Right hindlimb (tissue), 1 donor: ENCODE measurements at places on chromosomes 3 and 15.

DNA sequence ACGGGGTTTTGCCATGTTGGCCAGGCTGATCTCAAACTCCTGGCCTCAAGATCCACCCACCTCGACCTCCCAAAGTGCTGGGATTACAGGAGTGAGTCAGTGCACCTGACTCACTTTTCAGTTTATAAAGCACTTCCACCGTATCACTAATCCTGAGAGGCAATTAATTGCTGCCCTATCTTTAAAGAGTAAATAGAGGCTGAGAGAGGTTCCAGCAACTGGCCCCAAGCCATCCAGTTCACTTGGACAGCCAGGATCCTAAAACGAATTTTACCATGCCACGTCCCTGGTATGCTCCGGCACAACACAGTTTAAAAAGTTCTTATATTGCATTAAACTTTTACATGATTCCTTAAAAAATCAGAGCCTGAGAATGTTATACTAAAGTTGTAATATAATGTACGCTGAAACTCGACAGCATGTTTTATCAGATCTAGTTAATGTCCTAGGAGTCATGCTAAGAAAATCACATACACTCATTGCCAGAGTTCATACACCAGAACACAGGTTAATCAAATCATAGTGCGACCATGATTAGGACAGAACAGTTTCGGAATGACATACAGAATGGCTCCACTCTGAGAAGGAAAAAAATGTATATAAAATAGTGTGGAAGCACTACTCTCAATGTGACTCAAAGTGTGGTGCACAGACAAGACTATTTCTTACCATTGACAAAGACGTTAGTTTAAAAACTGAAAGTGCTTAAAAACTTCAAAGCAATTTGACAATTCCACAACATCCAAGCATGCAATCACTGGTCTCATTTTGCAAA lies 125.4 kb downstream of the ULK4 start:
- no peak for DNase-seq

DNA sequence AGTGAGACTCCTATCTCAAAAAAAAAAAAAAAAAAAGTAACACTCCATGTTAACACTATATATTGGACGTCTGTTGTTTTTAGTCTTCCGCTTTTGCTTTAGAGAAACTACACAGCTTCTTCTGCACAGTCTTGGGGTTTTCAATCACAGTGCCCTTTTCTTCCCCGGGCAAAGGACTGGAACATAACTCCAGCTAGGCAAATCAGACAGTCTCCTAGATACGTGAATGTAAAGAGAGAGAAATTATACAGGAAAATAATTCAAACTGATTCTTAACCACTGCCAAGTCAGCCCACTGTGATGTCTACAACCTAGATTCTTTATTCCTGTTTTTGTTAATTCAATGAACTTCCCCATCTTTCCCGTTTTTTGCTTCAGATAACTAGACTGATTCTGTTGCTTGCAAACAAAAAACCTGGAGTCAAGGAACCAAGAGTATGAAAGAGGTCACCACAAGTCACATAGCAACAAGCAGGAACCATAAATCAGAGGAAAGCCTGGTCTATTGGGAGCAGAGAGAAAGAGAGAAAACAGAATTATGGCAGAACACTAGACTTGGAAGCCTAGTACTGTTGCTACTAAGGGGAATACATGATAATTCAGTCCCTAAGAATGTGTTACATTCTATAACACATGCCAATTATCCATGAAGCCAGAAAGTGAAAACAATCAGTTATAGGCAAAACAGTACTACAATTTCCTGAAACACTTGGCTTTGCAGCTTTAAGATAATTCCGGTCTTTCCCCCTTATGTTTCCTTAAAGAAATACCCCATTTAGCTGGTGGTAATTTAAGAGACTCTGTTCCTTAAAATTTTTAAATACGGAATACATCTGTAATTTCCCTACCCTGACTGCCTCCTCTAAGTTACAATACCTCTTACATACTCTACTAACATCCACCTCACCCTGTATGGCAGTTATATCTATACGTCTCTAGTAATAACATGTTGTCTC lies 63.1 kb downstream of the TBL1XR1 start:
- peak; percentile 27 for DNase-seq

GRCh38 chr3:49270156-49270500 lies 6.9 kb downstream of the C3orf62 start:
- DNase-seq: no peak

DNA sequence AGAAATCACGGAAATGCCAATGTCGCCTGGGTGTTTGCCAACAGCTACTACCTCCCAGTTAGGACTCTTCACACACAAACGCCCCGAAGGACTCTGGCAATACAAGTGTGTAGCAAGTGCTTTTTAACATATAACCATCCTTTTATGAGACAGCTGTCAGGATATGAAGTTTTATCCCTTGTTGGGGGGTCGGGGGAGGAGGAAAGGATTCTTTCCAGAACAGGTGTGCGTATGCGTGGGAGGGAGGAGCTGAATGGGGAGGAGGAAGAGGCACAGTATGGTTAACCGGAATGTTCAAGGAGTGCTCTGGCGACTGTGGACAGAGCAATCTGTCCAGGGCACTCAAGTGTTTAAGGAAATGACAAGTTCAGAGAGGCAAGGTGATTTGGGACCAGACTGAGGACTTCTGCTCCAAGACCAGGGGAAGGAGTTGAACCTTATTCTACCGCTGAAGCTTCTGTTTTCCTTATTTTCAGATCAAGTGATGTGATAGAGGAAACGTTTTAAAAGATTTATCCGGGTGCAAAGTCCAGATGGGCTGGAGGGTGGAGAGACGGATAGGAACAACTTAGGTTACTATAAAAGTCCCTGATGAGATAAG lies 1.3 kb downstream of the TSPAN3 start:
- peak; percentile 34 for DNase-seq

GRCh38 chr3:117618462-117618861 lies 908.9 kb downstream of the TUSC7 start:
- DNase-seq: no peak

DNA sequence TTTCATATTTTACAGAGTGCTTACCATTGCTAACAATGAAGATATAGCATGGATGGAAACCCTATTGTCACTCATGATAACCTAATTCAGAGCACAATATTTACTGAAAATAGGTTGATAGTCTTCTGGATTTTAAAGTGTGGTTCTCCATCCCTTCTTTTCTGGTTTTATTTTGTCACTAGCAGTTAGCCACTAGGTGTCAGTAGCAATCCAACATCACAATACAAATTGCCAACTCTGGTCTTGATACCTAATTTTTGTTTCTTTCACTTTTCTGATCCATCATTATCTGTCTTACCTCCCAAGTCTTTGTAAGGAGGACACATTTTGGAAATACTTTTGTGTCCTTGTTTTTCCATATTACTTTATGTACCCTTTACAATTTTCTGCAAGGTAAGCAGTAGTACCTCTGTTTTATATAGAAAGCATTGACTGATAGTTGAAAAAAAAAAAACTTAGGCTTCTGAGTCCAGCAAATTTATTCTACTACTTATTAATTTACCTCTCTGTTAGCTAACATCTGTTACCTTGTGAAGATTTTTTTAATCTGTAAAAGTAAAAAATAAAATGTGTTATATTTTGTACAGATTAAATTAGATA lies 28.3 kb upstream of the CRYBG3 start:
- no peak for DNase-seq

- DNase-seq: no peak
These were observed 608.2 kb downstream of the NSUN3 start for GRCh38 chr3:94671078-94671477.

DNA sequence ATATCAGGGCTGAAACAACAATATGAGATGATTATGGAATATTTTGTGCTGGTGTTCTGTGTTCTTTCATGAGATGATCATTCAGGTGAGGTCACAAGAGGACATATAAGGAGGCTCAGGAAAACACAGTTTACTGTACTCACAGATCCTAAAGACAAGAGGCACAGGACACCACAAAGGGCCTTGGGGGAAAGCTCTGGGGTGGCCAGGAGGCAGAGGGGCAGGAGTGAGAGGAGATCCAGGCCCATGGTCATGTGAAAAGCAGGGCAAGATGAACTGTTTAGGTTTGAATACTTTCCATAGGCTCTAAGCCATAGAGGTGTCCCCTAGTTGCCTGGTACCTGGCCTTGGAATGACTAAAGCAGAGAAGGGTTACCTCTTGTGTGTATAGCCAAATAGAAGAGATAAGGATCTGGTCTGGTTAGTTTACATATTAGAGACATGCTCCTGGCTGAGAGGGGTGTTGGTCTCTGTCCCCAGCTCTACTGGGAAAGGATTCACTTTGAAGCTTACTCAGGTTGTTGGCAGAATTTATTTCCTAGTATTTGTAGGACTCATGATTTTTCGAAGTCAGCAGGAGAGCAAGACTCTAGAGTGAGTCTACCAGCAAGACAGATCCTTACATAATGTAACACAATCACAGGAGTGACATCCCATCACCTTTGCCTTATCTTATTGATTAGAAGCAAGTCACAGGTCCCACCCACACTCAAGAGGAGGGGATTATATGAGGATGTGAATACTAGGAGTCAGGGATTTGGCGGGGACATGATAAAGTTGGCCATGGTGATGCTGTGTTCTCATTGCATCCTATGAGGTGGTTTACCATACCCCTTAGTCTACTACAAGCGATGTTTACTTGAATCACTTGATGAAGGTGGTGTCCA lies 11.3 kb upstream of the TM4SF1 start:
- DNase-seq: no peak

- no peak for DNase-seq
These were observed 6.8 kb downstream of the CSK start for GRCh38 chr15:74788683-74789151.

DNA sequence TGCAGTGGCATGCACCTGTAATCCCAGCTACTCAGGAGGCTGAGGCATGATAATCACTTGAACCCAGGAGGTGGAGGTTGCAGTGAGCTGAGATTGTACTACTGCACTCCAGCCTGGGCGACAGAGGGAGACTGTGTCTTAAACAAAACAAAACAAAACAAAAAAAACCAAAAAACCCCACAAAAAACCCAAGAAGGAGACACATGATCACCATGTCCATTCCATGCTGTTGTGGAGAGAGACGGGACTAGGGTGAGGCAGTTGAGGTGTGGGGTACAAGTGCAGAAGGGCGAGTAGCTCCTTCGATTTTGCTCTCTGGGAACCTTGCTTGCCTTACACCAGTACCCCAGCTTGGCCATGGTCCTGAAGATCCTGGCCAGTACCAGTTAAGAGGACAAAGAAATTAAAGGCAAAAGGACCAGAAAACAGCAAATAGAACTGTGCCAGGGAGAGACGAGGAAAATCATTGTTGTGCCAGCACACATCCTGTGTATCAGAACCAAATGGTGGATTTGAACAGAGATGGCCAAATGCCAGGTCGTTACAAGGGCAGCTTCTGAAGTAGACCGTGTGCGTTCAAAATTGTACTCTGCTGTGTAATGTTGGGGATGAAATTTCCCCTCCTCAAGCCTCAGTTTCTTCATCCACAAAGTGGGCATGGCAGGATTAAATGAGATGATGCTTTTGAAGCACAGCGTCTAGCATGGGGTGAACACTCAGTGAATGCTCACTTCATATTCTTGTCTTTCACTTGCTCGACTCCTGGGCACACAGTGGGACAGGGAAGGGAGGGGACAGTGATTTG lies 42.9 kb upstream of the CTSH start:
- DNase-seq: no peak

DNA sequence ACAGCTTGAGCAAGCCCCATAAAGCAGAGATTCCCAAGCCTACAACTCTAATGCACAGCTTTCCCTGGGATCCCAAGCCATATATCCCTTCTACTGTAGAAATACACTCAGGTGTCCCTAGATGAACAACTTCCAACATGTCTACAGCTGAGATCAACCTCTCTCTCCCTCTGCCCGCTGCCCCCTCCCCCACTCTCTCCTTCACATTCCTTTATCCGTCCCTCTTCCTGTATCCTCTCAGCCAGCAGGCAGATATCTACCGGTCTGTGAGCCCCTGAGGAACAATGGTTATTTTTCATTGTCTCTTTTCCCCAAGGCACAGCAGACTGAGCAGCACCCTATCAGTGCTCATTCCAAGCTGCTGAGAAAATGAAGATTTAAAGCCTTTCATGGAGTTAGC lies 138.6 kb downstream of the SUCLG2 start:
- DNase-seq: no peak

GRCh38 chr3:86251781-86252180 lies 739.2 kb downstream of the VGLL3 start:
- DNase-seq: no peak

DNA sequence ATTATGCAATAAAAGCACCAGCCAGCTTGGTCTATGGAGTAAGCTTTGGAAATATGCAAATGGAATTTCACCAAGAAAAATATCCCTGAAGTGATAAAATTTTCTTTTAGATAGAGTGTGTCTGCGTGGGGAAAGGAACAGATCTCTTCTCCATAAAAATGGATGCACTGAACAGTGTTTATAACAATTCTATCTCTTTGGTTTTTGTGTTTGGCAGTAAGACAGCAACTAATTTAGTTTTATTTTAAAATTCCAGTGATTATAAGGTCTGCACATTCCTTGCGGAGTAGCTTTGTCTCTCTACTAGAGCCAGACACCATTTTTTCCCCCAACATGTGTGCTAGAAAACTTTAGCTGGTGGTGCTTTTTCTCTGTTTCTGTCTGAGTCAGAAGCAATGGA lies 712.4 kb downstream of the GRM7 start:
- no peak for DNase-seq

DNA sequence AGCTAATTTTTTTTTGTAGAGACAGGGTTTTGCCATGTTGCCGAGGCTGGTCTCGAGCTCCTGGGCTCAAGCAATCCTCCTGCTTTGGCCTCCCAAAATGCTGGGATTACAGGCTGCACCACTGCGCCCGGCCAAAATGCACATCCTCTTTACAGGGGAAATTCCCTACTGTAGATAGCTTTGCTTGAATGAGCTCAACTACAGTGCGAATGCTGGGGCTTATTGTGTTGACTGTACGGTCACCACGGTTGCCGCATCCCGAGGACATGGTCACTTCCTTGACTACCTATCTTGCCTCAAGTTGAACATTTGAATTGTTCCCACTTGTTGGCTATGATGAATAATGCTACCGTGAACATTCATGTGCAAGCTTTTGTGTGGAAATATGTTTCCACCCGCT lies 5.3 kb upstream of the MTFMT start:
- no peak for DNase-seq

DNA sequence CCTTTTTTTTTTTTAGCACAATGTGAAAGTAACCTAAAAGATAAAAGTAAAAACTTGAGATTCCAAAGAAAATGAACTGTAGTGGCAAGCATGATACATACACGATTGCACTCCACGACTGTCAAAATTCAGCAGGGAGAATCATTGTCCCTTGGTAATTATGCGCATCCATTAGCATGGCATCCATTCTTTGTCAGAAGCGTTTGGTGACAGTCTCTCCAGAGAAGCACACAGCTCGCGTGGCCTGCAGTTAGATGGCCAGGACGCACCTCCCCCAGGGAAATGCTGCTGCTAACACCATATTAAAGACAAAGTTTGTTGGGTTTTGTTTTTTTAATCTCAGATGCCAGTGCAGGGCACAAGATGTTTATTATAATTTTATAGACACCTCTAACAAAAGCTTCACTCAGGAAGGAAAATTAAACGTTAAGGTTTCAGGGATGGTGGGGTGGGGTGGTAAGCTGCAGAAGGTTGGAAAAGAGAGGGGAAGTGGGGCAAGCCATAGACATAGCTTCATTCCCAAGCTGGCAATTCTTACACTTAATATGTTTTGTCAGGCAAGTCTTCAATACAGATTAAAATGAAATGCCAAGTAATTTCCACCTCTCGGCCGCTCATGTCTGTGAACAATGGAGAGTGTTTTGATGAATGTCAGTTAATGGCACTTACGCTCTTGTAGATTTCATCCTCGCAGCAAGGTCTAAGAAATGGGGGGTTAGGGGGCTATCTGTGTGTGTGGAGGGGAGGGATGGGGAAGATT lies 142.8 kb upstream of the TOPAZ1 start:
- no peak for DNase-seq
